Stimulated activated memory B cell treated with anti-CD40 and anti-IgM and Interleukin-4, amounts not matched to agents 10 μg/mL and 1 μg/mL and 100 μg/mL, for 72 hours (primary cell): ENCODE measurements at places on chromosomes 13 and 19.

DNA sequence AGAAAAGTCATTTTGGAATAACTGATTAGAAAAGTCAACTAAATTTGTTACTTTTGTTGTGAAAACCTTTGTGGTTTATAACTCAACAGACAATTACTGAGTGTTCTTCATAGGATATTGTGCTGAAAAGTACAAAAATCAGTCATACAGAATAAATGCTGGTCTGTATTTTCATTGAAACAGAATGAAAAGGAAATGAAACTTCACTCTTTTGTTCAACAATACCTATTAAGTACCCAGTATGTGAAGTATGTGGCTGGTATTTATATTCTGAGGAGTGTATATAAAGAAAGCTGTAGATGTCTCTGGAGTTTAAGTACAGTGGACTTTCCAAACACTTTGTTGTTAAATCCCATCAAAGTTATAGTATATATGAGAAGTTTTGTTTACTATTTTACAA, 828.4 kb upstream of the ATXN8OS start:
- ATAC-seq = no peak

DNA sequence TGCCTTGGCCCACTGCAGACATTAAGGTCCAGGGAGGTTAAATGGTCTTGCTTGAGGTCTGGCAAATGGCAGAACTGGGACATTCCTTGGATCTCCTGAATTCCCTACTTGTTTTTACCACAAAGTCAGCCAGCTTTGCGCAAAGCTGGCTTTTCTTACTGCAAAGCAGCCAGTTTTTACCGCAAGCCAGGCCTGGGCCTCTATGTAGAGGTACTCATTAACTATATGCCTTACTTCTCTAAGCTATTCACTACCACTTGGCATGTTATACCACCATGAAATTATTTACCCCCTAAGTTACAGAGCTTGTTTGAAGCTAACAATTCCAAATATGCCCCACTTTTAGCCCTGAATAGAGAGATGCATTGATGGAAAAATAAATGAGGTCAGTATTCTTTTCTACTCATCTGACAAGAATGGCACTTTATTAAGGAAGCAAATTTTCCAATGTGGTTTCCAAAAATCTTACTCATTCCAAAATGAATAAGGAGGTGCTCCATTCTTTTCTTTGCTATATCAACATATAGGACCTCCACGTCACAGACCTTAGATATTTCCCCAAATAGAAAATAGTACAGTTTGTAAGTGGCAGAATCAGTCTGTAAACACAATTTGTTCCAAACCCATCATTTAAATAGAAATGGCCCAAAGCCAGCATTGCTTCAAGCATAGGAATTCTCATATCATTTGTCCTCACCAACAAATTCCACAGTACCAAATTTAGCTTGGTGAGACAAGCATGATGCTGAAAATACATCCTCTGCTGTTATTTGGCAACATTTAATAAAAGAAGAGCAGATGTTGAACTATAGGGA, 143.9 kb upstream of the TSC22D1 start:
- no peak for ATAC-seq

DNA sequence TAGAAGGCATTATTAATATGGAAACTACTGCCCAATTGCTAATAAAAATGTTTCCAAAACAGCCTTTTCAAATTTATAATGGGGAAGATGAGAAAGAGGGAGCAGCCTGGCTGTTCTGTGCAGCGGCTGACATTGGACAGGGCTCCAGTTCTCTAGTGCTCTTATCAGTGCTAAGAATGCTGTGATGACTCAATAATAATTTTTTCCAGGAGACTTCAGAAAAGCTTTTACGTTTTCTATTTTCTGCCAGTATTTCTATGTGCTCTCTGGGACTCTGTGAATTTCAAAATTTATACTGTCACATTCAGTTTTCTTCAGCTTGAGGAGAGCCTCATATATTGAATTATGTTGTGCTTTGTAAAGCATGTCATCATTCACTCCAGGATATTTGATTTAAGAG, 209.6 kb downstream of the VWA8 start:
- no peak for ATAC-seq

GRCh38 chr19:30647891-30648720, 275.9 kb downstream of the ZNF536 start:
- no peak for ATAC-seq

- ATAC-seq = no peak
These were observed 718.5 kb downstream of the SLITRK6 start for GRCh38 chr13:85080691-85081090.

GRCh38 chr13:52016296-52016695, 4.1 kb downstream of the ALG11 start:
- no peak for ATAC-seq

DNA sequence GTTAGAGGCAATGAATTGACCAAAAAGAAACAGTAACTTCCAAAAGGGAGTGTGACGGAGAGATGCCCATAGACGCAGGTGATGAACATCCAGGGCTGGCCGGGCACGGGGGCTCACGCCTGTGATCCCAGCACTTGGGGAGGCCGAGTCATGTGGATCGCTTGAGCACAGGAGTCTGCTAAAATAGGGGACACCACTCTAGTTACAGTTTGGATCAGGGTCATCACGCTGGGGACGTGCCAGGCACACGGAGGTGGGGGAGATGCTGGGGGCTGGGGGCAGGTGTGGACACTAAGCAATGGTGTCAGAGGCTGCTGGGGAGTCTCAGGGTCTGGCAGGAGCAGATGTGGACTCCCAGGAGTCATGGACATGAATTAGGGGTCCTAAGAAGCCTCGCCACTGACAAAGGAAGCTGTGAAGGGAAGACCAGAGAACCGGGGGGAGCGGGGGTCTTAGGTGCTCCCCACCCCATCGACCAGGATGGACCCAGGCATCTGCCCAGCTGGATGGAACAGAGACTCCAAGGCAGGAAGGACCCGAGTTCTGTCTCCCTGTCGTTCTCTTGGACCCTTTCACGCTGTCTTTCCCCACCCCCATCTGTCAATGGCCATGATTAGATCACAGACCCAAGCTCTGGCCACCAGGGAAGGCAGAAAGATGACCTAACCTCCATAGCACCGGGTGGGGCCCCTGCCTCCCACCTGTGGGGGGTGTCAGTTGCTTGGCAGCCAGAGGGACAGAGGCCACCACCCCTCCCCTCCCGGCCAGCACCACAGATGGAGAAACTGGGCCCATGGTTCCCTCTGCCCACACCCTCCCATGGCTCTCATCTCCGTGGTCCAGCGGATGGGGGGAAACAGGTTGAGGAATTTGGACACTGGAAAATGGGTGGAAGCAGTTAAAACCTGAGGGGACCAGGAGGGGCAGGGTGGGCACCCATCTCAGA, 19.6 kb downstream of the CCDC8 start:
- peak; percentile 45 for ATAC-seq

- ATAC-seq = peak; percentile 88
These were observed at the start of gene SH2D3A for GRCh38 chr19:6767357-6768235. Gene SH2D3A, minus strand, starts transcription at chr19:6767435. Its CDS starts 3,687 bp downstream, at chr19:6763748.

DNA sequence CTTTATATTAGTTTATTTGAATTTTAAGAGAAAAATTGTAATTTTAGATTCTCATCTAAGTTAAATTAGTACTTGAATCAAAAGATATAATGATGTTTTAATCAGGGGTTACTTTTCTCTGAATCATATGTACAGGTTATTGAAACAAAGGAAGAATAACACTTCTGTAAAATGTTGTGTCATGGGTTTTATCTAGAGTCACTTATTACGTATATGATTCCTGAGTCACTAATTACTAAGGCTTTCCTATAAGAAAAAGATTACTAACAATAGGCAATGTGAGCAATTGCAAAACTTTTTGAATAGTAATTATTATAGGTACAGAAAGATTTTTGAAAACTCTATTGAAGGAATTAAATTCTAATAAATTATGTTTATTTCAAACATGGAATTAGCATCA, 99.2 kb upstream of the KLF5 start:
- no peak for ATAC-seq

DNA sequence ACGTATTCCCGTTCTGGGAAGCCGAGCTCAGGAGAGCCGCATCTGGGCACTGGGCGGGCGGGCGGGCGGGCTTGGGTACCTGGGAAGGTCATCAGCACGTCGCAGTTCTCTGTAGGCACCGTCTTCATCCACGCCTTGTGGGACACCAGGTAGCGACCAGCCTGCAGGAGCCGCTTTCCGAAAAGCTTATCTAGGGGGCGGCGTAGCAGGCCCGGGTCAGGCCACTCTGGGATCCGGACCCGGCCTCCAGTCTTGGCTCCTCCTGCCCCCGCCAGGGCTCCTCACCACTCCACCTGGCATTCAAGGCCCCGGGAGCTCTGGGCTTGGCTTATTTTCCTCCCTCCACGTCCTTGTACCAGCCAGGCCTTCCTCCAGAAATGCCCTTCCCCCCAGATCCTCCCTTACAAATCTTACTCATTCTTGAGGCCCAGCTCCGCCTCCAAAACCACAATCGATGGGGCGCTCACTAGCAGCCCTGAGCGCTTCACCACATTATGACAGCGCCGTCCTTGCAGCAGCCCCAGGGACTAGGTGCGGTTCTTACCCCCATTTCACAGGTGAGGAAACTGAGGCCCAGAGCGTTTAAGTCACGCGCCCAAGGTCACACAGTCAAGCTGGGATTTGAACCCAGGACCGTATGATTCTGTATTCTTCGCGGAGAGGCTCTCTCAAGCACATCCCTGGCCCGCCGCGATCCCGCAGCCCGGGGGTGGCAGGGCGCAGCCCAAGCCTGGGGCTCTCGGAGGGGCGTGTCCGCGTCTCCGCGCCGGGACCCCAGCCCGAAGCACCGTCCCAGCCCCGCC, 843 bp downstream of the ANO8 start:
- ATAC-seq = peak; percentile 31

- ATAC-seq = no peak
These were observed 998.3 kb downstream of the EFNB2 start for GRCh38 chr13:105537113-105537512.

- ATAC-seq = no peak
These were observed 58.4 kb downstream of the F2RL3 start for GRCh38 chr19:16946951-16947940.

- ATAC-seq = peak; percentile 60
These were observed 9.7 kb upstream of the USE1 start for GRCh38 chr19:17205237-17206140.

DNA sequence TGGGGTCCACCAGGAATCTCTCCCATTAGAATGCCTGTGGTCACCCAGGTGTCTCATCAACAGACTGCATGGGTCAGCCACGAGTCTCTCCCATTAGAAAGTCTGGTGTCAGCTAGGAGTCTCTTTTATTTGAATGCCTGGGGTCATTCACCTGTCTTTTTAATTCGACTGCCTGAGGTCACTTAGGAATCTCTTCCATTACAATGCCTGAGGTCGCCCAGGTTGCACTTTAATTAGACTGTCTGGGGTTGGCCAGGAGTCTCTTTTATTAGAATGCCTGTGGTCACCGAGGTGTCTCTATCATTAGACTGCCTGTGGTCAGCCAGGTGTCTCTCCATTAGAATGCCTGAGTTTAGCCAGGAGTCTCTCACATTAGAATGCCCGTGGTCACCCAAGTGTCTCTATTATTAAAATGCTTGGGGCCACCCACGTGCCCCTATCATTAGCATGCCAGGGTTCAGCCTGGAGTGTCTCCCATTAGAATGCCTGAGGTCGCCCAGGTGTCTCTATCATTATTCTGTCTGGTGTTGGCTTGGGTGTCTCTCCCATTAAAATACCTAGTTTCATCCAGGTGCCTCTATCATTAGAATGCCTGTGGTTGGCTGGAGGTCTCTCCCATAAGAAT, 1474.3 kb downstream of the UQCRFS1 start:
- no peak for ATAC-seq

DNA sequence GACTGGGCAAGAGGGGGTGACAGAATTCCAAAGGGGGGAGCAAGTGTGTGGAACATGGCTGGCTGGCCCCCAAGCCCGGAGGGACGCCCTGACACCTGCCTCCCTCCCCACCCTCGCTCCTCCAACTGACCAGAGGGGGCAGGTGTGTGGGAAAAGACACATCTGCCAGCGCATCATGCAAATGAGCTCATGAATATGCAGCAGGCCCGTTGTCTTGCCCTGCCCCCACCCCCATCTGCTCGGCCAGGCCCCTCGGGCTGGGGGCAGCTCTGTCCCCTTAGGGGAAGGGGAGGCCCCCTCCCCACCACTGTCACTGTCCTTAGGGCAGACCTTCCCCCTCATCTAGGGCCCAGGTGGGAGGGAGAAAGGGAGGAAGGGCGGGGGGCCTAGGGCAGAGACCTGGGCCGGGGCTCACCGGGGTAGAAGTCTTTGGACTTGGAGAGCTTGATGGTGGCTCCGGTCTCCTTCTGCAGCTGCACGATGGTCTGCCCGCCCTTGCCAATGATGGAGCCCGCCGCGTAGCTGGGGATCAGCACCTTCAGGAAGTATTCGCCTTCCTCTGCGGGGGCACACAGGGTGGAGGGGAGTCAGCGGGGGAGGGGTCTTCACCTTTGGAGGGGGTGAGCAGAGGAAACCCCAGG, 12.9 kb downstream of the NOVA2 start:
- ATAC-seq = peak; percentile 47

DNA sequence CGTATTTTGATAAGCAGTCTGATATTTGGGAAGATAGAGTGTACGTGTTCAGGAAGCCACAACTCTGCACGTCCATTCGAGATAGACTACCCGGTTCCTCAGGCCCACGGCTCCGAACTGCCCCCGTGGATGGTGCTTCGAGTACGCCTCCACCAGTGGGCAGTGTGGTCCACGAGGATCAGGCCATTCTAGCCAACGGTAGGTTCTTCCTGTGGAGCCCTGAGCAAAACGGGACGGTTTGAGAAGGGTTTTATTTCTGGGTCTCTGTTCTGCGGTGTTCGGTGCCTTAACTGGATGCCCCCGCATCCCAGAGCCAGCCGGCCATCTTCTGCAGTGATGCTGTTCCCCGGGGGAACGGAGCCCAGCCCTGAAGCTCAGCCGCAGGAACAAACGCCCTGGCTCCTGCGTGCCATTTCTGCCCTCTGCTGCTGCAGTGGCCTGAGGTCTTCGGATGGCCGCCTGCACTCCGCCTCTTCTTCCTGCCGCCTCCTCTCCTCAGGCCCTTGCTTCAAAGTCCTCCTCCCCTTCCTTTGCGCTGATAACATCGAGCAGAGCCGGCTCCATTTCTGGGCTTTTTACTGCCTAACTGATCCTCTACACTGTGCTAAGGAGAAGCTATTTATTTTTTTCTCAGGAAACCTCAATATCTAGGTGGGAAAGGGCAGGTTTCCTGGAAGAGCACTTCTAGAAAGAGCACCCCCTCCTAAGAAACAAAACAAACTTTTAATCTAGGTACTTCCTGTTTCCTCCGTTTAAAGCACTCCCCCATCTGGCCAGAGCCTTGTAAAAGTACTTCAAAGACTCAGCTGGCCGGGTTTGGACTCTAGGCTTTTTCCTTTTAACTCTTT, 36.2 kb upstream of the SLC46A3 start:
- peak; percentile 24 for ATAC-seq

GRCh38 chr13:99760456-99760855, 211.1 kb downstream of the ZIC5 start:
- no peak for ATAC-seq

GRCh38 chr13:22735011-22735995, 445.5 kb upstream of the SGCG start:
- no peak for ATAC-seq
